Bladder microvascular endothelial cell (primary cell): ENCODE measurements at places on chromosomes 2 and 18. TPM values are rescaled to one million over a fixed set of nuclear protein-coding genes. Genes with fewer than 3 reads are reported as not detected.

The QPCT gene
- 7.1 and 13.4 TPM in 2 replicates for total RNA-seq

The LRRC30 gene
- total RNA-seq: not detected in 2 replicates

The TTR gene
- total RNA-seq: not detected in 2 replicates

The CD28 gene
- under 0.01 TPM in 1 of 2 replicates, not detected in the other for total RNA-seq

The GNAL gene
- total RNA-seq: 0.13 TPM in 1 of 2 replicates, not detected in the other

The THADA gene
- 16.2 and 44.9 TPM in 2 replicates for total RNA-seq

The CHRNA1 gene
- total RNA-seq: 0.16 and 6.0 TPM in 2 replicates

The UGT1A5 gene
- not detected in 2 replicates for total RNA-seq

The CRIM1 gene
- total RNA-seq: 681 and 1,578 TPM in 2 replicates

The ASAP2 gene
- 28.7 and 52.2 TPM in 2 replicates for total RNA-seq

The PCARE gene
- not detected in 2 replicates for total RNA-seq

The C1QL2 gene
- total RNA-seq: not detected in 2 replicates

The CYTIP gene
- not detected in 2 replicates for total RNA-seq

The ITGB6 gene
- not detected in 2 replicates for total RNA-seq

The METTL5 gene
- 29.0 and 35.6 TPM in 2 replicates for total RNA-seq

The IL36G gene
- not detected in 2 replicates for total RNA-seq

The LIMS3 gene
- 4.4 and 69.0 TPM in 2 replicates for total RNA-seq

The CCDC85A gene
- total RNA-seq: 10.3 and 20.9 TPM in 2 replicates

The CLEC4F gene
- 0.13 and 0.16 TPM in 2 replicates for total RNA-seq

The CTLA4 gene
- 0.16 TPM in 1 of 2 replicates, not detected in the other for total RNA-seq

The PSMA8 gene
- total RNA-seq: not detected in 2 replicates

The MOGAT1 gene
- total RNA-seq: not detected in 2 replicates

The AOX1 gene
- 0.97 and 2.7 TPM in 2 replicates for total RNA-seq

The MC5R gene
- not detected in 2 replicates for total RNA-seq

The LIMS4 gene
- total RNA-seq: 14.7 and 42.7 TPM in 2 replicates

The DCC gene
- 0.06 TPM in 1 of 2 replicates, not detected in the other for total RNA-seq

The EFEMP1 gene
- 1,267 and 12,559 TPM in 2 replicates for total RNA-seq
